ENCODE measurements at places on chromosomes 1 and 21.

GRCh38 chr21:42736646-42737350 is 83.4 kb downstream of the PDE9A start:
- no peak for DNase-seq

DNA sequence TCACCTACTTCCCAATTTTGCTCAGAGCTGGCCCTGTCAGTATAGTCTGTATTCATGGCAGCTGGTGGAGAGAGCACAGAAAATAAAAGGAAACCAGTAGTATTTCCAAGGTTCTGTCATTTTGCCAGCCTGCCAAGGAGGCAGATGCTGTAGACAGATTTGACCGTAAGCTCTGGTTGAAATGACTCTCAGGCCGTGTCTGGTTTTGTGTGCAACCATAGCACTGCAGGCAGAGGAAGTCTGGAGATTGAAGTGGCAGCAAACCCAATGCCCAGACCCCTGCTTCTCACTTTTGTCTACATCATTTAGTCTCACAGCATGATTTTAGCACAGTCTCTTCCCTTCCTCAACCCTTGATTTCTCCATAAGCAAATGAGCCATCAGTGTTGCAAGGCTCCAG is 291.7 kb downstream of the PAPPA2 start:
- no peak for DNase-seq

DNA sequence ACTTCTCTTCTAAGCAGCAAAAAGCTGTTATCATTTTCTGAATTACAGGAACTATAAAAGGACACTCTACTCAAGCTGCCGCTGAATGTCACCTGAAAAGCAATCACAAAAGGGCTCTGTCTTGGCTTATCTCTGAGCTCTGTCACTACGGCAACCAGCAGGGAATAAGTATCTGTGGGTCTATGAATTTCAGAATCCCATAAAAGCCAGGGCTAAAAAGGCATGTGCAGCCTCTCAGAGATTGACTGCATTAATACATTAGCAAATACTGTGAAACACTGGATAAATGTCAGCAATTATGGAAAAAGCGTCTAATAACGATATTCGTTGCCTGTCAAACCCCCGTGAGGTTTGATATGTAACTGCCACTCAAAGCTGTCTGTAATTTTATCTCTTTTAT is 210.2 kb upstream of the DMRTA2 start:
- no peak for DNase-seq

DNA sequence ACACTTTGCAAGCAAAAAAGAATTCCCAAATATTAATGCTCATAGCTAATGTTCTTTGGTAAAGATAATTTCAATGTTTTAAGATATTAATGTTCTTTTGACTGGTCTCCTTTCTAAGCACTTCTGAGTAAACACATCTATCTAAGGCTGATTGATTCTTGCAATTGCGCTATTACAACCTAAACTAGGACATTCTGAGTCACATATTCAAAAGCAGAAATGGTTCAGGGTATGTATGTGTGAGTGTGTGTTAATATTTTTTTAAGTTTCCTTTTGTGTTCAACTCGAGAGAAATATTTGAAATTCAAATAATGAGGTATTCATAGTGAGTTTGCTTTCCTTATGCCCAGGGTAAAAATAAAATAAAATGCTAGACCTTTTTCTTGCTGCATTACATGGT is 203.6 kb upstream of the GRIK3 start:
- no peak for DNase-seq

- DNase-seq = no peak
Observed at GRCh38 chr1:208203127-208203847, 40.9 kb downstream of the PLXNA2 start.

DNA sequence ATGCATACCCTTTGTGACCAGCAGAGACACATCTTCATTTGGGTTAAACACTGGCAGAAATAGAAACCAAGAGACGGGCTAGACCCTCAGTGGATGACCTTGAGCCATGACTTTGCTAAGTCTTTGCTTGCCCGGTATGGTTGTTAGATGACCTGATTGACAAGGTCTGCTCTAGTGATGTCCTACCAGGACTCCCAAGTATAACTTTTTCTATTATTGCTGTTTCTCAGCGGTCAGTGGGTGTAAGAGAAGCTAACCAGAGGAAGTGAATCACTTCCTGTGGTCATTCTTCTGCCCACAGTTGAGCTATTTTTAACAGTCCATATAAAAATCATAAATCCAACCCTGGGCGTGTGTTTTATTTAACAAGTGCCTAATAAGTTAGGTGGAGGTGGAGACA is 126.2 kb upstream of the ETS2 start:
- no peak for DNase-seq

GRCh38 chr1:185427264-185427663 is 110.2 kb upstream of the IVNS1ABP start:
- DNase-seq = no peak

DNA sequence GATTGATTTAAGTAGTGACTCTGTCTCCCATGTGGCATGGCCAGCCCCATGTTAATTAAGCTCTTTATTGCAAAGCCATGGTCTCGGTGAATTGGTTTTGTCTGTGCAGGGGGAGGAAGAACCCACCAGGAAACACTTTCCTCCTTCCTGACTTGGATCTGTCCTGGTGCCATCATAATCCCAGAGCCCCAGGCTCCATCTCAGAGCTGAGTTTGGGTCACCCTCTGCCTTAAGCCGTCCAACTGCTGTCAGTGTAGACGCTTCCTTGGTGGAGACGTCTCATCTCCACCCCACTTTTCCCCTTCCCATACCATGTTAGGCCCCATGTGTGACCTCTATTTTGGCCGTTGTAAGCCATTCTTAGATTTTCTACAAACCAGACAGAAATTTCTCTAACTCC is 36.0 kb upstream of the COL6A2 start:
- DNase-seq = no peak

- no peak for DNase-seq
Observed at GRCh38 chr1:116176306-116176789, 65.1 kb downstream of the MAB21L3 start.

DNA sequence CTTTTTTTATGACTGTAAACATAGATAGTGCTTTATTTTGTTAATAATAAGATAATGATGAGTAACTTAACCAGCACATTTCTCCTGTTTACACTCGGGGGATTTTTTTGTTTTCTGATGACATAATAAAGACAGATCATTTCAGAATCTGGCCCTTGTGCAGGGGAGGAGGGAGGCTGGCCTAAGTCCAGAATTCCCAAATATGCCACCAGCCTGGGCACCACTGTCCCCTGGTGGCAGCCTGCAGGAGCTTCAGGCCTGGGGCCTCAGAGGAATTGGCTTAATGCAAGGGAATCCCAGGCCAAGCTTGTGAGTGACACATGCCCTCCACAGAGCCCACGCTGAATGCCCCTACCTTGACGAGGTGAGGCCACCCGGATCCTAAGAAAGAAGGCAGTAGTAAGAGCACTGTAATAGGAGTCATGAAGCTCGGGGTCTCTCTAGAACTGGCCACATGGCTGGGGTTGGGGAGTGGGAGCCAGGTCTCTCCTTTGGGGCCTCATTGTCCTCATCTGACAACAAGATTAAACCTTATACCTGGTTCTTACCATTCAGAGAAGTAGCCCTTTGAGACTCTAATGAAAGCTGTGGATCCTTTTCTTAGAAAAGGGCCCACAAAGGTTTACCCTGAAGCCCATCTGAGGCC is 24.1 kb downstream of the ETNK2 start:
- DNase-seq = no peak
